ENCODE measurements at places on chromosomes 5 and 9. TPM values are rescaled to one million over a fixed set of nuclear protein-coding genes. Genes with fewer than 3 reads are reported as not detected.

DNA sequence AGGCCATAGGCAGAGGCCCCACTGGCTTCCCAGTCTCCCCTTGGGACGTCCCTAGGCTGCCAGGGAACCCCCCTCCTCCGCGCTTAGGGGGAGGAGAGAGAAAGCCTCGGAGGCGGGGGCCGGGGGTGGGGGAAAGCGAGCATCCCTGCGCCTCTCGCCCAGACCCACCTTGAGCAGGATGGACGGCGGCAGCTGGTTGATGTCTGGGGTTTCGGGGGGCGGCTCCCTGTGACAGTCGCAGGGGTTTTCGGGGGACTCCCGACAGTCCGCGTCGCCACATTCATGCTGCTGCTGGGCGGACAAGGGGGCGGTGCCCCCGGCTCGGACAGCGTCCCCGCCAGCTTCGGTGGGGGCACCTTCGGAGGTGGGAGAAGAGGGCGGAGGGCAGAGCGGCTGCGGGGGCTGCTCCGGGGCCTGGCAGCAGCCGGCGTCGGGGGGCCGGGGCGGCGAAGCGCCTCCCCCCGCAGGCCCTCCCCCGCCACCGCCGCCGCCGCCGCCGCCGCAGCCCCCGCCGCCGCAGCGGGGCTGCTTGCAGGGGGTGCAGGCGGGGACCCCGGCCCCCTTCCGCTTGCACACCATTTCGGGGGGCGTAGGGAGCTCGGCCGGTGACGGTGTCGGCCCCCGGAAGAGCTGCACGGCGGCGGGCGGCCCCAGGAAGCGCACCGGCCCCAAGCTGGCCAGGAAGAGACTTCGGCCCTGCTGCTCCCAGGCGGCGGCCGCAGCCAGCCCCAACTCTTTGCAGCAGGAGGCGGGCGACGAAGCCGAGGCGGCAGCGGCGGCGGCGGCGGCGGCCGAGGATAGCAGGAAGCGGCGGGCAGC is 1.2 kb downstream of the FBXL17 start:
- DNase-seq: peak; percentile 22

DNA sequence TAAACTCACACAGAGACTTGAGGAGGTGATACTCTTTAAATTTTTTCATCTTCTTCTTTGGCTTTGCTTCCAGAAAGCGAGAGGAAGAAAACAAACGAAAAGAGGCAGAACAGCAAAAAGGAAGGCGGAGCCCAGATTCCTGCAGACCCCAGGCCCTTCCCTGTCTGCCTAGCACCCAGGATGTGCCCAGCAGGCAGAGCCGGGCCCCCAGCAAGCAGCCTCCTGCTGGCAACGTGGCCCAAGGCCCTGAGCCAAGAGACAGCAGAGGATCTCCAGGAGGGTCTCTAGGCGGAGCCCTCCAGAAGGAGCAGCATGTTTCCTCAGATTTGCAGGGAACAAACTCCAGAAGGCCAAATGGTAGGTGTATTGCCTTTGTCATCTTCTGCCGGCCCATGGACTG is 68.5 kb downstream of the TEX10 start:
- no peak for DNase-seq

- no peak for DNase-seq
Measured at GRCh38 chr5:127351418-127351817, 60.8 kb downstream of the MEGF10 start.

- DNase-seq: no peak
Measured at GRCh38 chr9:93567271-93567959, 9.0 kb upstream of the PHF2 start.

- peak; percentile 77 for DNase-seq
Measured at GRCh38 chr9:109328978-109329637, 8.2 kb upstream of the EPB41L4B start.

- no peak for DNase-seq
Measured at GRCh38 chr5:150043657-150044328, 42.6 kb downstream of the CSF1R start.

- no peak for DNase-seq
Measured at GRCh38 chr5:2896371-2897275, 145.1 kb upstream of the IRX2 start.

PRRX2 gene
- 16.5 TPM for total RNA-seq

PCDHGA4 gene
- total RNA-seq: 0.74 TPM

VLDLR gene
- 7.8 TPM for total RNA-seq

TLR4 gene
- total RNA-seq: 6.7 TPM

Measured in H4 (cell line).